Heart left ventricle (tissue), 16 donors: ENCODE measurements at places on chromosomes 11 and 22. TPM values are rescaled to one million over a fixed set of nuclear protein-coding genes. Genes with fewer than 3 reads are reported as not detected.
A peak's percentile ranks its signal among the peaks of the same experiment; 100 is the strongest.

GRCh38 chr11:17753153-17753552, 18.6 kb downstream of the KCNC1 start:
- no peak overlapping the region for H3K4me3 ChIP-seq
- no peak for DNase-seq
- H3K36me3 ChIP-seq, result no peaks in the 10 kb centered on the region
- H3K27ac ChIP-seq, result no peak overlapping the region
- H3K27me3 ChIP-seq, result no peaks in the 10 kb centered on the region

DNA sequence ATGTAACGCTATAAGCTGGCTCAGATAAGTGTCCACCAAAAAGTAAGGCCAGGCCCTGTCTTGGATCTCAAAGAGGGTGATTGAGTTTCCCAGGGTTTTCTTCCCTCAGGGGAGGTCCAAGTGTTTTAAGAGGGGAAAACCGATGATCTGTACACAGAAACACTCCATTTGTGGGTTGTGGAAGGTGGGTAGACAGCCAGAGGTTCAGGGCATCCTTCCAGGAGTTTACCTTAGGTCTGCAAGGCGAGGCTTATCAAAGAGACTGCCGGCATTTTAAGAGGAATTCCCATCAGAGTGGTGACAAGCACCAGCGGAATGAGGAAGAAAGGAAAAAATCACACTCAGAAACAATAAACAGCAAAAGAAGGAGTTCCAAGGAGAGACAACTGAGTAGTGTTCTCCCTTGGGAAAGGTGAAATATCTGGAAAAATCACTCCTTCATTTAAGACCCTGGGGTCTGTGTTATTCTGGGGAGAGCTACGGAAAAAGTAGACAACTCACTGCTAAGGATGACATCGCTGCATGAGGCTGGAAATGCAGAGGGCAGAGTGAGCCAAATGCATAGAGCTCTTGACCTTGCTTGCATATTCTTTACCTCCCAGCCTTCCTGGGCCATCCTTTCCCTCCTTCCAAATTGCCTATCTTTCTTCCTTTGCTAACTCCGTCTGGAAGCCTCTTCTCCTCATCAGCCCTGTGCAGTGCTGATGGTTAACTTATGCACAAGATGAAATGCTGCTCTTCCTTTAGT, 22.1 kb upstream of the MMP7 start:
- no peaks in the 10 kb centered on the region for H3K27me3 ChIP-seq
- H3K36me3 ChIP-seq, result no peaks in the 10 kb centered on the region
- no peak overlapping the region for H3K4me3 ChIP-seq
- DNase-seq, result no peak
- H3K27ac ChIP-seq, result no peak overlapping the region
- no peaks in the 10 kb centered on the region for H3K4me1 ChIP-seq

DNA sequence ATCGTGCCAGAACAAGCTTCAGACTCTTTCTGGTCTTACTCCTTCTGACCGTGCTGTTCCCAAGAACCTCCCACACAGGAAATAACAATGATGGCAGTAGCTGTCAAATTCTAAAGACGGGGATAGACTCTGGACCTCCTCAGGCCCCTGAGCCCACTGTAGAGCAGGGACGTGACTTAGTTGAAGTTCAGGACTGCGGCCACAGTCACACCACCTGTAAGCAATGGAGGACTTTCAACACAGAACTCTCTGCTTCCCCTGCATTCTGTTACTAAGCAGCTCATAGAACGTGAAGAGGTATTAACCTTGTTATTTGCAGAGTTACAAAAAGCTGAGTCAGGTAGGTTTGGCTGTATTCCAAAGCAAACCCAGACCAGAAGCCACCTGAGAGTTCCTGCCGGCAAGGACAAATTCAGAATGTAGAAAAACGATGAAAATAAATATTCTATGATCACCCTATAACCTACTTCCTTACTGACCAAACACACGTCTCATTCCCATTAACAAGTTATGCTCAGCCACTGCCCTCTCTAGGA, 12.7 kb downstream of the TMEM45B start:
- H3K36me3 ChIP-seq, result no peaks in the 10 kb centered on the region
- no peak overlapping the region for H3K27ac ChIP-seq
- H3K27me3 ChIP-seq, result no peaks in the 10 kb centered on the region
- DNase-seq, result no peak
- H3K4me3 ChIP-seq, result no peak overlapping the region

GRCh38 chr11:14266622-14267021, 92.4 kb downstream of the RRAS2 start:
- no peak for DNase-seq
- no peak overlapping the region for H3K27ac ChIP-seq
- peaks cover 7% of the 10 kb centered on the region for H3K36me3 ChIP-seq

DNA sequence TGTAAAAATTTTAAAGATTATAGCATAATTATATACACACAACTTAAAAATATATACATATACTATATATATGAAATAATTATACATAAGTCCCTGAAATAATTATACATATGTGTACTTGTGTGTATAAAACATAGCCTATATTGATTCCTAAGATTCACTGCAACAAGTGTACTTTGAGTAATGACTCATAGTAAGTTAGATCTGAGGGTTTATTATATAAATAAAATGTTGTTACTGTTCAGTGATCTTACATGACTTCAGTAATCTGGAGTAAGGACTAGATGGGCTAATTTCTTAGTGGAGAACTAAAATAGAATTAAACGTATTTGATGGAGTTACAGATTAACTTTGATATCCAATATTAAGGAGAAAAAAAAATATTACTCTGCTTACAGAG, 350.5 kb downstream of the CNTN5 start:
- DNase-seq, result no peak
- H3K4me1 ChIP-seq, result no peaks in the 10 kb centered on the region
- H3K27me3 ChIP-seq, result no peaks in the 10 kb centered on the region
- H3K27ac ChIP-seq, result no peak overlapping the region
- H3K4me3 ChIP-seq, result no peak overlapping the region

DNA sequence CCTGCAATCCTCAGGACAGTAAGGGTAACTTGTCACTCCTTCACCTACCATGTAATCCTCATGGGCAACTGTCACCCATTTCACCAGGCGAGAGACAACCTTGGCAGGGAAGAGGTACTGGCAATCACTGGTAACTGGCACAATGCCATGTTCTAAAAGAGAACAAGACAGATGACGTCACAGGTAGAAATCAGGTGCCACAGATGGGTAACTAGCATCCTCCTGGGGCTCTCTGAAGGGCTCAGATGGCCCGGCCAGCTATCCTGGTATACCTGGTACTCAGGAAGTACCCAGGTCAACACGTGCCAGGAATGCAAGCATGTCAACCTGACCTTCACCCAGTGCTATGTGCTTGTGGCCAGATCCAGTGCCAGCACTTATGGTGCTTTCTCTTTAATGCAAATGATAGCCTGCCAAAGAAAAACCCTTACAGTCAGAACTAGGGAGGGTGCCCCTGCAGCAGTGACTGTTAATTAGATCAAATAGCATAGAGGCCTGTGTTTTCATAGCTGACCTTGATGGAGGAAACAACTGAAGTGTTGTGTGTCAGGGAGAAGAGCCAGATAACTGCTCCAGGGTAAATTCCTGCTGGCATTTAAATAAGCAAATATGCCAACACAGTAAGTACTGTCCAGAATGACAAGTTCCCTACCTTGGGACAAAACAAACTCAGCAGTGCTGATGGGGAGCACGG, 36.2 kb downstream of the THOC5 start:
- H3K4me3 ChIP-seq, result no peak overlapping the region
- H3K27ac ChIP-seq, result peak overlapping the region; percentile 67
- peaks cover 91% of the 10 kb centered on the region for H3K36me3 ChIP-seq

DNA sequence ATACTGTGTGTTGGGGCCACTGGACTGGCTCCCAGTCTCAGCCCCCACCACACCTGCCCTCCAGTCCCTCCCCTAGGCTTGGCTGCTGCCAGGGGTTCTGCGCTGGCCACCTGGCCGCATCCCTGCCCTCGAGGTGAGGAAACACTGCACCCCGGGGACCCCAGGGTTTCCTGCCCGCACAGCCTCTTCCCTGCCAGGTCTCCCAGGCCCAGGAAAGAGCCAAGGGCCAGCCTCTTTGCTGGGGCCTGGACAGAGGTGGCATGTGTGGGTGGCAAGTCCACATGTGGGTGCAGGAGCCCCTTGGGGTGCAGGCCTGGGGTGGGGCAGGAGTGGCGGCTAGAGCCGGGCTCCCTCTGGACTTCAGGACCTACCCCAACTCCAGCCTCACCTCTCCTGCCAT, 2.5 kb downstream of the EPS8L2 start:
- peaks cover 18% of the 10 kb centered on the region for H3K27me3 ChIP-seq
- no peak overlapping the region for H3K27ac ChIP-seq
- H3K4me1 ChIP-seq, result peaks cover 22% of the 10 kb centered on the region
- no peak overlapping the region for H3K4me3 ChIP-seq
- H3K36me3 ChIP-seq, result no peaks in the 10 kb centered on the region
- no peak for DNase-seq

GRCh38 chr11:70625582-70626518, 227.5 kb downstream of the CTTN start:
- no peak for DNase-seq
- H3K4me3 ChIP-seq, result no peak overlapping the region
- no peaks in the 10 kb centered on the region for H3K4me1 ChIP-seq
- no peaks in the 10 kb centered on the region for H3K36me3 ChIP-seq
- H3K27ac ChIP-seq, result no peak overlapping the region

The JHY gene
- total RNA-seq, result 2.3 TPM

The TNNI2 gene
- total RNA-seq, result not detected

The MYO18B gene
- total RNA-seq, result 241 TPM

The ACAD8 gene
- total RNA-seq, result 29.8 TPM
